ENCODE measurements at places on chromosomes 3 and 15.

DNA sequence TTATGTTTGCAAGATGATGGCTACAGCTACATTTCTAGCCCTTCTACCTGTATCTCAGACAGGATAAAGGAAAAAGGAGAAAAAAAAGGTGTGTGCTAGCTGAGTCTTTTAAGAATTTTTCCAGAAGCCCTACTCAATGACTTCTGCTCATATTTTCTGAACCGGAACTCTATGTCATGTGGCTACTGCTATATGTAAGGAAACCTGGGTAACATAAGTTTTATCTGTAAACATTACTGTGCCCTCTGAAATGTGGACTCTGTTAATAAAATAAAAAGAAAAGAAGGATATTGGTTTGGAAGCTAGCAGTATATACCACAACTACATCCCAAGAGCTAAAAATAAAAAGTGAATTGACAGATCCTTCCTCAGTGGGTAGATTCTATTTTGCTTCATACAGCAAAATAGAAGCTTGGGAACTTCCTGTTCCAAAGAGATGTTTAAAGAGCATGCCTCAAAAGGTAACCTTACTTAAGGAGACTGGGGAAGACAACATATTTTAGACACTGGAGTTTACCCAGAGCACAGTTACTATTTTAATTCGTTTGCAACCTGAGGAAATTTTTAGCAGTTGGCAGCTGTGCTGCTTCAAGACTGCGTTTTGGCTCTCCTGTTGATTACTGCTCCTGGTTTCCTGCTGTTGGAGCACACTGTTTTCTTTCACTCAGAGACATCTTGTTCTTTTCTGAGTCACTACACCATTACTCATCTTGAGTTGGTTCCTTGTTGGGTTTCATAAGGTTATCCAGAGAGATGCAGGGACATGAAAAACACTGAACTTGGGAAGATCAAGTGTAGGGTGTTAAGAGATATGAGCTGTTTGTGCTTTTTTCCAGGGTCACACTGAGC lies 280.7 kb downstream of the NFKBIZ start:
- no peaks in the 10 kb centered on the region for H3K27me3 ChIP-seq
- H3K27ac ChIP-seq = peak overlapping the region; percentile 73
- H3K4me1 ChIP-seq = peaks cover 9% of the 10 kb centered on the region

DNA sequence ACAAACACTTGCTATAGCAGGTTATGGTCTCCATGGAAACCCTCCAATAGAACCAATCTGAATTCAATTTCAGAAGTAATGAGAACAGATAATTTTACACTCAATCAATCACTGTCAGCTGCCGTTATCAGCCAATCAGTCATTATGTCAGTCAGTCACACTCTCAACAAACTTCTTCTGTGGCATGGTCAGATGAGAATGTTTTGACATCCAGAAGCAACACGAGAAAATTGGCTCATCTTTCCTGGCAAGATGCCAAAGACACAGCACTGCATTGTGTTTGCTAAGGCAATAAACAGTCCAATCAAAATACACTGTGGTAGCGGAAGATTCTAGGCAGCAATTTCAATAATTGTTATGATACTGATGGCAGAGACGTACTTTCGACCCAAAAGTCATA lies 190.7 kb downstream of the RORA start:
- peak; percentile 54 for DNase-seq
- H3K27me3 ChIP-seq = no peaks in the 10 kb centered on the region
- no peak overlapping the region for H3K4me3 ChIP-seq
- H3K36me3 ChIP-seq = no peaks in the 10 kb centered on the region

- H3K36me3 ChIP-seq = no peaks in the 10 kb centered on the region
- H3K4me3 ChIP-seq = no peak overlapping the region
- no peak for DNase-seq
Observed at GRCh38 chr3:43366885-43367284, 80.5 kb downstream of the SNRK start.

DNA sequence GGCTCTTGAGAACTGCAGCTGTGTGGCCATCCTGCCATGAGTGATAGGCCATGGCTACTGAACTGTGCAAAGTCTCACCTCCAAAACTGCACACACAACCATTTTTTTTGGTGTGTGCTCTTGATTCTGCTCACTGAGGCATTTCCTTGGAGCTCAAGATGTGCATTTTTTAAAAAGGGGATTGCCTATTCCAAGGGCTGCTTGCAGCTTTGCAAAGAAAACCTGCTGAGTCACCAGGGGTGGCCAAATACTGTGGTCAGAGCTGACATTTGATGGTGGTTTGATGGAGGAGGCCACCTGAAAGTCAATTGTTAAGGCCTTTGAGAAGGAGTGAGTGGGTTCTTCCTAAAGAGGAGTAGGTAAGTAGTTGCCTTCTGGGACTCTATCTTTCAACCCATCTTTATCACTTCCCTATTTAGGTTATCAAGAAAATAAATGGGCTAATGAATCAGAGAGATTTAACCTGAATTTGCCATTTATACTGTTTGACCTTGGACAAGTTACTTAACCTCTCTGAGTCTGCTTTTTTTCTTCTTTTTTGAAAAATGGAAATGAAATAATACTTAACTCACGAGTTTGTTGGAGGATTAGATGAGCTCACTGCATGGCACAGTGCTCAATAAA lies 87.9 kb downstream of the CHST2 start:
- no peak overlapping the region for H3K4me3 ChIP-seq
- H3K27me3 ChIP-seq = no peaks in the 10 kb centered on the region
- no peak overlapping the region for H3K27ac ChIP-seq
- H3K36me3 ChIP-seq = no peaks in the 10 kb centered on the region

GRCh38 chr3:24829629-24830229 lies 335.1 kb upstream of the THRB start:
- no peaks in the 10 kb centered on the region for H3K36me3 ChIP-seq
- H3K4me1 ChIP-seq = peaks cover 16% of the 10 kb centered on the region
- no peak for DNase-seq
- no peak overlapping the region for H3K27ac ChIP-seq
- H3K27me3 ChIP-seq = no peaks in the 10 kb centered on the region
- H3K4me3 ChIP-seq = peak overlapping the region; percentile 82

GRCh38 chr3:13081603-13082360 lies 8.6 kb upstream of the IQSEC1 start:
- H3K4me1 ChIP-seq = peaks cover 10% of the 10 kb centered on the region
- no peak overlapping the region for H3K27ac ChIP-seq
- H3K27me3 ChIP-seq = no peaks in the 10 kb centered on the region
- DNase-seq = no peak
- H3K4me3 ChIP-seq = no peak overlapping the region
